SJCRH30 (cell line): ENCODE measurements at places on chromosomes 7 and 10. TPM values are rescaled to one million over a fixed set of nuclear protein-coding genes. Genes with fewer than 3 reads are reported as not detected.
A peak's percentile ranks its signal among the peaks of the same experiment; 100 is the strongest.

Gene TFPI2
- total RNA-seq: 4.3 and 5.4 TPM in 2 replicates

Gene OR2A12
- not detected in 2 replicates for total RNA-seq

Gene FGL2
- total RNA-seq: 1.3 and 1.5 TPM in 2 replicates

Gene HDAC9
- total RNA-seq: 1.4 and 2.5 TPM in 2 replicates

- DNase-seq: no peak
- no peaks in the 10 kb centered on the region for H3K27me3 ChIP-seq
- H3K4me3 ChIP-seq: no peak overlapping the region
- H3K27ac ChIP-seq: no peak overlapping the region
- no peaks in the 10 kb centered on the region for H3K36me3 ChIP-seq
Measured at GRCh38 chr7:2040201-2040892, 192.4 kb downstream of the MAD1L1 start.

DNA sequence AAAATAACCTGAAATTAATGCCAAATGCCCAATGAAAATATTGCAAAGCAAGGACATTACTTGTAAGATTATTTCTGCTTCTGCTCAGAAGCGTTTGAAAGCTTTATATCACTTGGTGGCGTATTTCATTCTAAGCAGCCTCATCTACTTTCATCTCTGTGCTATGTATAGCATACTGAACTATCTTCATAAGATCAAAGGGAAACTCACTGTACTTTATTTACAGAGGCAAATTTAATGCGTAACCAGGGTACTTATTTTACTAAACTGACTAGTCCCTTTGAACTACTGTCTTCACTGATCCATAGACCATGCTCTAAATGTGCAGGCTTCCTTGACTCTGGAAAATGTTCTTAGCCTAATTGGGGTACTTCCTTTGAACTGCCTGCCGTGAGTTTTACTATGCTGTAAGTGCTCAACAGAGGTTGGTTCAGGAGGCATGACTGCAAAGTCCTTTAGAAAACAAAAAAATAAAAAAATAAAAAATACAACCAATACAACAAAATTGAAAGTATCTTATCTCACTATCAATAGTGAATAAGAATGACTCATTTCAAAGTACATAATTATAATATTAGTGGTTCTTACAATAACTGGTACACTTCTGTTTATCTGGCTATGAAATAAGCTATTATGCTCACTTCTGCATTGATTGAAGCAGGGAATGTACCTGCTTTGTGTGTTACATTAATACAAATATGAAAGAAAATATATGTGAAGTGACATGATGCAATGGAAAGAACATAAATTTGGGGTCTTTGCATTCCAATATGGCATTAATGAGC is 41.0 kb upstream of the TSPAN12 start:
- H3K27me3 ChIP-seq: no peaks in the 10 kb centered on the region
- no peaks in the 10 kb centered on the region; the same call in 1 of the 2 replicates for H3K4me1 ChIP-seq
- H3K36me3 ChIP-seq: no peaks in the 10 kb centered on the region
- DNase-seq: no peak

DNA sequence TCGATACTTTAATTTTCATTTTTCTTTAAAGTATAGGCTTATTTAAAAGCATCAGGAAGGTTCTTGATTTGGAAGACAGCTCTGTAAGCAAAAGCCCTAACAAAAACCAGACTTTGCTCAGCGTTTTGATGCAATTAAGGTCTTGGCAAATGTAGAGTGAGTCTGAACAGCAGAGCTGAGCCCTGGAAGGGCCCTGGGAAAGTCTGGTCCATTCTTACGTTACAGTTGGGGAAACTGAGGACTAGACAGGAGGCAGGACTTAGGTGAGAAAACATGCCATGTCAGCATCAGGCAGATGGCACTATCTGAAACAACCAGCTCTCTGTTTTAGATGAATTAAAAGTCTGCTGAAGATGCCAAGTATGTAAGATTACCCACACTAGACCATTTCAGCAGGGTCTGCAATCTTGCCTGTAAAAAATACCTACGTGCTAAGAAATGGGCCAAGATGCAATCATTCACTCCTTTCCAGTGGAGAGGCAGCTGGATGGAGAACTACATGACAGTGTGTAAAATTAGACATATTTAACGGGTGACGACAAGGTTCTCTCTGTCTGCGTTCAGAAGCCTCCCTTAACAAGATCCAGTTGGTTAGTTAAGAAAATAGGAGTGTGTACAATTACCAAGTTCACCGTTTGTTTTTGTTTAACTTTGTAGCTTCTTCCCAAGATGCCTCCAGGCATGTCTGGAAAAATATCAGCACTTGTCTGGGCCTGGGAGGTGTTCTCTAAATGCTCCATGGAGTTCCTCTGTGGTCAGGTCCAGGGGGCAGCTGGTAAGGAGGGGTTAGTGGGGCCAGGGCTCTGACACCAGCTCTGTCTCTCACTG is 502.3 kb upstream of the ZMIZ1 start:
- no peak overlapping the region for H3K27ac ChIP-seq
- no peaks in the 10 kb centered on the region for H3K36me3 ChIP-seq
- DNase-seq: no peak
- H3K4me3 ChIP-seq: no peak overlapping the region

- H3K27ac ChIP-seq: no peak overlapping the region
- no peak for DNase-seq
- H3K36me3 ChIP-seq: no peaks in the 10 kb centered on the region
- H3K4me3 ChIP-seq: no peak overlapping the region
Measured at GRCh38 chr10:131886237-131886636, 14.6 kb upstream of the PPP2R2D start.

DNA sequence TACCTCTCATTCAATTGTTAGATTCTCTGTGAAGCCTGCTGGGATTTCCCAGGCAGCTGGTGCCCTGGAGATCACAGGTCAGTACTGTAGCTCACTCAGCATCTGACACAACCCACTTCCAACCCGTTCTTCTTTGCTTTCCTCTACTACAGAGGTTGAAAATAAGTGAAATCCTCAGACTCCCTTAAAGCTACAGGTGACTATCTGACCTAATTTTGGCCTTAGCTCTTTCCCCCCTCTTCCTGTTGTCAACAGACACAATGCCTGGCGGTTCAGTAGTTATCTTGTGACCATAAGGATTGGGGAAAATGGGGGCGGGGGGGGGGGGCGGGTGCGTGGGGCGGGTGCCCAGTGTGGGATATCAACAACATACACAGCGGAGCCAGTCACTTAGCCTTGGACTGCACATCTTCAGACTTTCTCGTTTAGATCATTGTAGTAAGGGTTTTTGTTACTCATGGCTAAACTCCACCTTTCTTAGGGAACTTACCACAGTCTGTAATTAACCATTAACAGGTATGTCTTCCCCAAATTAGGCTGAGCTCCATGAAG is 37.8 kb downstream of the MTPN start:
- peaks cover 6% of the 10 kb centered on the region for H3K36me3 ChIP-seq
- no peak overlapping the region for H3K4me3 ChIP-seq
- no peak overlapping the region for H3K27ac ChIP-seq
- no peak for DNase-seq

DNA sequence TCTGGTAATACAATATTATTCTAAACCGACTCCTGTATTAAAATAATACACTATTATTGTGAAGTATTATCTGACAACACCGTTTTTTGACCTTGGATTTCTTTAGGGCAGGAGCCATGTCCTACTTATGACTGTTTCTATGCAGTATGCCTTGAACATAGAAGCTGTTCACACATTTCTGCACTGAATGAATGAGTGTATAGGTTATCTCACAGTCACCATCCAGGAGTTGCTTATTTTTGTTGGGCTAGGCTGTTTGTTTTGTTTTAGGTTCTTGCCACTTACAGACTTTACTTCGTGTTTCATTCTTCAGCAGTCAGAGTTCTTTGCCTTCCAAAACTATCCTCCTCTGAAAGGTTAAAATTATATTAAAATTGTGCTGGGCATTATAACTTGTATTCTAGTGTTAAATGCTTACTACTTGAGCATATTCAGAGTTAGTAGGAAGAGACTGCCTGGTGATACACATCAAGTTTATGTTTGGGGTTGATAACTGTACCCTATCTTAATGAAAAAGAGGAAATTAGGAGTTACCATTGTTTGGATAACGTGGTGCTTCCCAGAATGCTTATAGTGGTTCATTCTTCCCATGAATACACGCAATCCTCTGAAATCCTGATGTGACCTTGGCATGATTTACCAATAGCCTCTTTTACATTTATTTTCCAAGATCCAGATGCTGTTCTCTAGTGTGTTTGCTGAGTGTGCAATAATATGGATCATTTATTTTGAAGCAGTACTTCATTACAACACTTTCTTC is 1.7 kb downstream of the RALA start:
- no peaks in the 10 kb centered on the region for H3K27me3 ChIP-seq
- H3K4me1 ChIP-seq: peaks cover 4% of the 10 kb centered on the region; the same call in 1 of the 2 replicates
- DNase-seq: peak; percentile 9
- no peak overlapping the region for H3K27ac ChIP-seq
- no peaks in the 10 kb centered on the region for H3K36me3 ChIP-seq

GRCh38 chr10:100735337-100736143 is 9.8 kb upstream of the PAX2 start:
- H3K27me3 ChIP-seq: peaks cover 45% of the 10 kb centered on the region
- DNase-seq: no peak
- no peak overlapping the region for H3K4me3 ChIP-seq
- no peaks in the 10 kb centered on the region for H3K36me3 ChIP-seq

DNA sequence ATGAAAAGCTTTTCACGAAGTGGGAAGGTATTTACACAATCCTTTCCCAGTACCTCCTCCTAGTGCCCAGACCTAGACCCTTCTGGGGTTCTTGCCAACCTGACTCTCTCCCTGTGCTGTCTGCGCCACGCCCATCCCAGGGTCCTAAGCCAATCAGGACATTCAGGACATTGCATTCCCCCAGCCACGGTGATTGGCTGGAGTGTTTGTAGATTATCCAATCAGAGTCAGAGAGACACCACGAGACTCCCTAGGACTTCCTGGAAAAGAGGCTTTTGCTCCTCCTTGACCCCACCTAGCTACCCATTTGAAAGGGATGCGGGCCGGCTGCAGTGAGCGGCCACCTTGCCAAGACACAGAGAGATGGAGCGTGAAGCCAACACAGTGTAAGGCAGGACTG is 3.5 kb upstream of the GDF2 start:
- no peaks in the 10 kb centered on the region for H3K27me3 ChIP-seq
- H3K27ac ChIP-seq: no peak overlapping the region
- DNase-seq: no peak
- H3K4me1 ChIP-seq: no peaks in the 10 kb centered on the region

DNA sequence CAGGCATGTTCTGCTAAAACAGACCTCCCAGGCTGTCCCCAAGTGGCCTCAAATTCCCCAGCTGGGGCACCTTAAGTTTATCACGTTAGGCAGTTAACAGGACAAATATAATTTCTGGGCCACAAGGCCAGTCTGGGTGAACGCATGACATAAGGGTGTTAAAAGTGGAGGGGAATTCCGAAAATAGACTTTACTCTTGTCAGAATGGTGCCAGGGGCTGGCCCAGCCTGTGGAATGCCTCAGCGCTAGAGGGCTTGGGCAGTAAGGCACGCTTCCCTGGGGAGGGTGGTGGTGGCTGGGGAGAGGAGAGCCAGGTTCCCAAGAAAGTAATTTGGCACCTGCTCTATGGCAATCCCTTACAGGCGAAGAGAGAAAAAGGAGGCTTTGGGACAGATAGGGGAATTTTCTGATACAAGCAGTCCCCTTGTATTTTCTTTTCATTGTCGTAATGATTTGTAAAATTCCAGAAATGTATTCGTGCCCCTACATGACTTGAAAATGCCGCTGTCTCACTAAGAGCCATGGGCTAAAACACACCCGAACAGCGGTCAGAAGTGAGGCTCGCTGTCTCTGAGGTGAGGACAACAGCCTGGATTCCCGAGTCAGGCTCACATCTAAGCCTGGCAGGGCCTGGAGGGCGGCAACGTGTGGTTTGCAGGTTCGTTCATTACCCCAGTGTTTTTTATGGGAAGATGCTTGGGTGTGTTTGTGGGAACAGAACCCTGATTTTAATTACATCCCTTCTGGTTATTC is 463.2 kb upstream of the GALNT17 start:
- DNase-seq: no peak

DNA sequence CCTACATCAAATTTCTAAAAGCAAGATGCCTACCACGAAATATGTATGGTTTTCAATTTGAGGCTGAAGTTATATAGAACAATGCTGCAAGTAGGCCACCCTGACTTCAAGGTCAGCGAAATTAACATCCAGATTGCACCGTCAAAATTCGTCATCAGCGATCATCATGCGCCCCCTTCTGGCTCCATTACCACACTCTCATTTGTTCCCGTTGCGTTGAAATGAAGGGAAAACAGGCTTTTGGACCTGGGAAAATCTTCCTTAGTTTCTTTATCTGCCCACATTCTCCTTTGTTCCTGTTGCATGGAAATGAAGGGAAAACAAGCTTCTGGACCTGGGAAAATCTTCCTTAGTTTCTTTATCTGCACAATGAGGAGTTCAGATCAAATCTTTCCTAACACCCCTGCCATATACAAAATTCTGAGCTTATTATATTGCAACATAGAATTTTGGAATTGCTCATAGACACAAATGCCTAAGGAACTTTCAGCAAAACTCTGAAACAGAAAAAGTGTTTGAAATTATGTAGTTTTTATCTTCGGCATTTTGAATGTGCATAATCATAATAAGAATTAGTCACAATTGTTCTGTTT is 98.2 kb upstream of the PRKCQ start:
- DNase-seq: peak; percentile 46
- no peak overlapping the region for H3K27ac ChIP-seq
- H3K27me3 ChIP-seq: no peaks in the 10 kb centered on the region
- no peaks in the 10 kb centered on the region for H3K4me1 ChIP-seq

DNA sequence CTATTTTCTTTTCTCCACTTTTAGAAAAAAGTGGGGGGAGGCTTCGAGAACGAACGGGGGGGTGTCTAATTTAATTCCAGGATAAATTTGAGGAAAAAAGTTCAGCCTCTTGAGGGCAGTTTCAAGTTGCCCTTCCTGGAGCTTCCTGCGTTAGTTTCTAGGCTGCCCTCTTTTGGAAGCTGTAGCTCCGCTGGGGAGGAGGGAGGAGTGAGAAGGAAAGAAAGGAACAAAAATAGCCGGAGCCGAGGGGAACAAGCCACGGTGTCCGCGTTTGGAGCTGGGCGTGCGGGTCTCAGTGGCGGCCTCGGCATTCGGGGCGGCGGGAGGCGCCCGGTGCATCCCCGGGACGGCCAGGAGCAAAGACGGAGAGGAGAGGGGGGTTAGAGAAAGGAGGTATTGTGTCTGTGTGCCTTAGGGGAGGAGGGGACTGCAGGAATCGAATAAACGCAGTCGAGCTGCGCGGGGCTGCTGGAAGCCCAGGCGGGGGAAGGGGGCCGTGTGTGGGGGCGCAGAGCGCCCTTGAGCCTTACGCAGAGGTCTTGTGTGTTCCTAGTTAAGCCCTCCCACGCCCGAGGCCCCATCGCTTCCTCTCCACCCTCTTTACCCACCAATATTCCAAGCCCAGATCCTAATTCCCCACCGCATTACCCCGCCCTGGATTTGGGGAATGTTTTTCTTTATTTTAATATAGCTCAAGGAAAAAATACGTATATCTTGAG is 2.0 kb upstream of the TNRC18 start:
- DNase-seq: peak; percentile 94
- peaks cover 5% of the 10 kb centered on the region; the same call in 1 of the 2 replicates for H3K36me3 ChIP-seq
- peak overlapping the region; percentile 95 for H3K27ac ChIP-seq
- H3K4me3 ChIP-seq: peak overlapping the region; percentile 83
- peaks cover 9% of the 10 kb centered on the region for H3K4me1 ChIP-seq

DNA sequence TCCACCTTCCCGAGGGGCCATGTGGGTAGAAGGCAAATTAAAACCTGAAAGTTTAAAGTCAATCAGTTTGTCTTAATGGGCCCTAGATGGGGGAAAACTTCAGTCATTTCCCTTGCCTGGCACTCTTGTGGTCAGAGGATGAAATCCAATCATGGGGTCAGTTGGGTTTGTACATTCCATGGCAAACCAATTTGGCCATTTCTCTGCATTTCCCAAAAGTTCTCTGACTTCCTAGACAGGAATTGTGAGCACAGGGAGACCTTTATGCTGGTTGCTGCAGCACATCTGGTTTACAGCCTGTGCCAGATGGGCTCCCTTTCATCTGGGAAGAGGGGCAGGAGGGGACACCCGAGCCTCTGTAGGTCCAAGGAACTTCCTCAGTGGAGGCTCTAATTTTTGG is 113.0 kb downstream of the CYP26A1 start:
- H3K4me1 ChIP-seq: no peaks in the 10 kb centered on the region
- no peak overlapping the region for H3K4me3 ChIP-seq
- DNase-seq: no peak
- no peaks in the 10 kb centered on the region for H3K36me3 ChIP-seq
